ENCODE measurements at places on chromosomes 4 and X. TPM values are rescaled to one million over a fixed set of nuclear protein-coding genes. Genes with fewer than 3 reads are reported as not detected.

Gene PCYT1B
- not detected for total RNA-seq

Gene TBC1D19
- total RNA-seq, result 4.0 TPM

Gene CXCL1
- total RNA-seq, result 11.7 TPM

Gene CT45A10
- not detected for total RNA-seq

Gene UBL4A
- 60.0 TPM for total RNA-seq

Gene FRG2
- total RNA-seq, result 0.09 TPM

Gene SLC39A8
- 11.7 TPM for total RNA-seq

Gene CT45A1
- total RNA-seq, result not detected

Gene NEUROG2
- not detected for total RNA-seq

Gene STOX2
- total RNA-seq, result 3.4 TPM

Gene BRS3
- not detected for total RNA-seq

Gene TLR2
- total RNA-seq, result 0.08 TPM

Gene NRK
- total RNA-seq, result not detected

Gene ADGRL3
- 0.05 TPM for total RNA-seq

Gene CITED1
- total RNA-seq, result 1.3 TPM

Gene CYSLTR1
- not detected for total RNA-seq

Gene GPRASP1
- total RNA-seq, result 0.30 TPM

Gene SCML2
- total RNA-seq, result 7.2 TPM

Gene PRKG2
- 1.1 TPM for total RNA-seq

Gene STS
- total RNA-seq, result 2.3 TPM

Gene FAT1
- 188 TPM for total RNA-seq

Gene GATA1
- total RNA-seq, result not detected

Gene OTUD6A
- total RNA-seq, result not detected

Gene HPGDS
- not detected for total RNA-seq

Gene GPR119
- not detected for total RNA-seq
